Right kidney (tissue), 9 donors: ENCODE measurements at places on chromosomes 1 and 21.

- no peak for DNase-seq
Observed at GRCh38 chr1:114094675-114095074, 59.0 kb downstream of the SYT6 start.

DNA sequence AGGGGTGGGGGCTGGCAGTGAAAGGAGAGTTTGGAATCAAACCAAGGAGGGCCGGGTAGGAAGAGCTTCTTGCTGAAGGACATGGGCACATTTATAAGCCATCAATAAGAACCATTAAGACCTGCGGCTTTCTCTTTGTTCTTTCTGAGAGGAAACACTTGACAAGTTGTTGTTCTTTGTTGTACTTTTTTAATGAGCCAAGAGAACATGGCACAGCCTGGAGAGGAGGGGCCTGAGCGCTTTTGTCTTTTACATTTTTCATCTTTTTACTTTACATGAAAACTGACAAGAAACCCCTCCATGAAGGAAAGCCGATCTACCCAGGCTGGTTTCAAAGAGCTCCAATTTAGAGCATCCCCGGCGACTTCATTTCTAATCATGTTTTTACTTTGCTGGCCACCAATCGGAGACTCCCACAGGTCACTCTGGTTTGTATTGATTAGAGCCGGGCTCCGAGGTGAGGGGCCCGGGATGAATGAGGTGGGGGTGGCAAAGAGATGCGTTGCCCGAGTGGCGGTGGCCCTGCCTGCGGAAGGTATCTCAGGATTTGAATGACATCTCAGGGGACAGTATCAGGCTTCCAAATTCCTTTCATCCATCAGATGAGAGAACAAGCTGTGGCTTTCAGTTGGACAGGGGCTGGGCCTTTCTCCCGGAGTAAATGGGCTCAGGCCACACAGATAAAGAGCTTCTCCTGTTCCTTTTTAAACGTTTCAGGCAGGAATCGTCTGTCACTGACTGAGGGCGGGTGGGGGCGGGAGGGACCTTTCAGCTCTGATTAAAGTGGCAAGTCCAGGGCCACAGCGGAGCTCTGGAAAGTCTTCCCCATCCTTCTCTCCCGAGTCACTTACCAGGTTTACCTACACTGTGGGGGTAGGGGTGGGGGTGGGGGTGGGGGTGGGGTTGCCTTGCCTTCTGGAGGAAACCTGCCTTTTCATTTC is 138.8 kb upstream of the ARHGEF16 start:
- no peak for DNase-seq

- no peak for DNase-seq
Observed at GRCh38 chr1:82483146-82483545, 682.4 kb downstream of the ADGRL2 start.

DNA sequence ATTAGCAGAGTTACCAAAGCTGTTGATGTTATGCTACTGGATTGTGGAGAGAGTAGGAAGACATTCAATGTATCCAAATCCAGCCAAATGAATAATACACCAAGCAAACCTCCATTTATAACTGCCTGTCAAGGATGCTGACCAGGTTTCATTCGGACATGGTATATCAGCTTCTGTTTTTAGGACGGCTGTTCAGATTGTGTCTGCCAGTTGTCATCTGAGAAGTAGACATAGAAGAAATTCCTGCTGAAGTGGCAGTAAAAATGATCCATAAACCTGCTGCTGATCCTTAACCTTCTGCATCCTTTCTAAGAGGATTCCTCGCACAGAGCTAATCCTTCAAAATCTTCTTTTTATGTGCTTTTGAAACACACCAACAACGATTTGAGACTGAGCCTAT is 663.6 kb upstream of the PLXNA2 start:
- DNase-seq: no peak

- DNase-seq: no peak
Observed at GRCh38 chr1:34625521-34626015, 129.3 kb upstream of the GJB5 start.

GRCh38 chr1:184822267-184822666 is 67.6 kb upstream of the EDEM3 start:
- DNase-seq: no peak

DNA sequence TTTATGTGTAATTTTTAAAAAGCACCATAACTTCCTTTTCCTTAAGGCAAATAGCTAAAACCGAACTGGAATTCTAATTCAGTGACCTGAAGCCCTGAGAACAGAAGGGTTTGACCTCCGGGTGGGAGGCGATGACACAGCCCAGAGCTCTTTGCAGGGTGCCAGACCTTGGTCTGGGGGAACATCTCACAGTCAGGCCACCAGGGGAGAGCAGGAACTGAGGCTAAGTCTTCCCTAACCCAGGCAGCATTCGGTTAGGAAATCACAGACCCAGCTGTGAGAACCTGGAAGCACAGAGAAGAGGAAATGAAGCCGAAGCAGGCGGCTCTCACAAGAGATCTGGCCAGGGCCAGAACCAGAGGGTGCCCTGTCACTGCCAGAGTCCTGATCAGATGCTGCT is 444.8 kb downstream of the TTLL7 start:
- no peak for DNase-seq

- DNase-seq: no peak
Observed at GRCh38 chr1:204104331-204105130, 31.6 kb downstream of the SOX13 start.

- no peak for DNase-seq
Observed at GRCh38 chr1:154796303-154796892, 73.7 kb downstream of the KCNN3 start.

DNA sequence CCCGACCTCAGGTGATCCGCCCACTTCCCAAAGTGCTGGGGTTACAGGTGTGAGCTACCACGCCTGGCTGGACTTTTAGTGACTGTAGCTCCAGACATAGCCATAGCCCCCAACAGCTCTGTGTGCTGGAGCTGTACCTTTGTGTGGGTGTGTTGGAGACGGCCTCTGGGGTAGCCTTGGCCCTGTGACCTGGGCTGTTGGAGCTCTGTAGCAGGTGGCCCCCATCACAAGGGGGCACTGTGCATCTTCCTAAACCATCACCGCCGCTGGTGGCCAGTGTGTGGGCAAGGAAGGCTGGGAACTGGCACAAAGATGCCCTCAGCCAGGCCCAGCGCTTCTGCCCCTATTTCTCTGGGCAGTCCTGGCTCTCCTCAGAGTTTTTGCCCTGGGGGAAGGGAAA is 38.4 kb upstream of the FOXO6 start:
- no peak for DNase-seq

- DNase-seq: no peak
Observed at GRCh38 chr1:245188403-245188802, 33.6 kb downstream of the KIF26B start.

- DNase-seq: no peak
Observed at GRCh38 chr21:37469441-37469840, 102.9 kb downstream of the DYRK1A start.

GRCh38 chr1:53685272-53686051 is 53.5 kb downstream of the GLIS1 start:
- DNase-seq: peak; percentile 56
